ENCODE measurements at places on chromosomes 6 and 20.

- DNase-seq = peak; percentile 65
Measured at GRCh38 chr6:148760568-148761526, 14.0 kb downstream of the UST start.

GRCh38 chr20:46087161-46087560 lies 2.6 kb downstream of the NCOA5 start:
- DNase-seq = no peak

DNA sequence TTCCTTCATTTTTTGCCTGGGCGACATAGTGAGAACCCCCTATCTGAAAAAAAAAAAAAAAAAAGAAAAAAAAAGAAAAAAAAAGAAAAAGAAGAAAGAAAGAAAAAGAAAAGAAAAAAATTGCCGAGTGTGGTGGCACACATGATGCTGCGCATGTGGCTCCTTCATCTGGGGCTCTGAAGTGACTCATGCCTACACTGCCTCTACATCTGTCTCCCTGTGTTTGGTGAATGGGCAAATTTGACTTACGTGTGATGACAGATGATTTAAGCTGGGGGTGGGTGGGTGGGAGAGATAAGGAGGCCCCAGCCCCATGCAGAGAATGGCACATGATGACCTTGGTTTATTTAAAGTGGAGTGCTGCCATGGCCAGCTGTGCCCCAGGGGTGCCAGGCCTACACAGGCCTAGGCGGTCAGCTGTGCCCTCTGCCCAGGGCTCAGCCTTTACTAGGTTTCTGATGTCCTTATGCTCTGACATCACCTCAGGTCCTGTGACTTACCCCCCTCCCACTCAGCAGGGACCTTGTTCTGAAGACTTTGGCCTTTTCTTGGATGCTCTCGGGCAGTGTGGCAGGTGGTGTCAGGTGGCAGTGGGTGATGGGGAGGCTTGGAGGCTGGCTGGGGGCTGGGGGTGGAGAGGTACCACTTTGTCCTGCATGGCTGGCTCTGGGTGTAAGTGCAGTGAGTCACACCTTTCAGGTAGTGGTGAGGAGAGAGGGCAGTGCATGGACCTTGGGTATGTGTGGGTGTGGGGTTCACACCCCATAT lies 41.1 kb downstream of the VEGFA start:
- DNase-seq = no peak

- DNase-seq = no peak
Measured at GRCh38 chr6:90076511-90077415, 182.5 kb downstream of the GJA10 start.

DNA sequence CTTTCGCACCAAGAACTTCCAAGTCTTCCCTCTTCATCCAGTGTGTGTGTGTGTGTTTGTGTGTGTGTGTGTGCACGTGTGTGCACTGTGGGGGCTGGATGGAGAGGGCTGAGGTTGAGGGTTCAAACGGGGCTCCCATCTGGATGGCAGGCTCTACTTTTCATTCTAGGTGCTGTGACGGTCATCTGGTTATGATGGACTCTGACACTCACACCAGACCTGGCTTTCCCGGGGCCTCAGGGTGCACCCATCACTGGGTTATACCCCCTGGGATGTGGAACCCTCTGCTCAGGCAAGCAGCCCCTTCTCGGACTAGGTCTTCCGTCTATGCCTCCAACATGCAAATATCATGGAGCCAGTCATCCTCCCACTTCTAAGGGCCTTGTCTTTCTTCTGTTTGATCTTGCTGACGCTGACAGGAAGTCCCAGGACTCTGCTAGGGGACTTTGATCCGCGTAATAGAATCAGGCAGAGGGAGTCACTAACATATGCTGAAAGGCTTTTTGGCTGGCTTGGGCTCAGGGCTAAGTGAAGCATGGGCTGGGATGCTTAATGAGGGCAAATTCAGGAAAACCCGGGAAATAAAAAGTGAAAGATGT lies 313.6 kb downstream of the CDC5L start:
- no peak for DNase-seq

- DNase-seq = no peak
Measured at GRCh38 chr20:46118481-46119020, 437 bp downstream of the CD40 start.

- DNase-seq = no peak
Measured at GRCh38 chr6:69647726-69648125, 149.1 kb downstream of the LMBRD1 start.

DNA sequence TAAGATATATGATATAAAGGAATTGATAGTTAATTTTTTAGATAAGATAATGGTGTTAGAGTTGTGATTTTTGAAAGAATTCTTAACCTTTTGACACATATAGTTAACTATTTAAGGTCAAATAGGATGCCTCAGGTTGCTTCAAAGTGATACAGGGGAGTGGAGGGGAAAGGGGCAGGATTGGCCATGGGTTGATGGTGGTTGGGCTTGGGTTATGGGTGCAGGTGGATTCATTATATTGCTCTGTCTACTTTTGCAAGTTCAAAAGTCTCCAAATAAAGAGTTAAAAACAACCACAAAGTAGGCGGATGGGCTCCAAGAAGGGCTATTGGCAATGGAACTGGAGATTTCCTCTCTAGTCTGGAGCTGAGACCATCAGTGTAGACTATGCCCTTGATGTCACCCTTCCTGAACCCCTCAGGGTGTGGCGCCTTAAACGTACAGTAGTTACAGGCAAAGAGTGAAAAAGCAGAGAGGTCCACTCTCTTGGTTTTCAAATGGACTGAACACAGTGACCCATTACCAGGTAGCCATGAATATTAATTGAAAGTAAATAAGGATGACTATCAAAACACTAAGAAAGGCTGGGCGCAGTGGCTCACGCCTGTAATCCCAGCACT lies 81.2 kb downstream of the PTPN1 start:
- DNase-seq = no peak

GRCh38 chr20:23419995-23420901 lies 1.0 kb downstream of the NAPB start:
- DNase-seq = no peak

- DNase-seq = no peak
Measured at GRCh38 chr6:159865226-159865920, 25.4 kb upstream of the MAS1 start.

GRCh38 chr20:38209736-38210405 lies 44.8 kb upstream of the TGM2 start:
- no peak for DNase-seq

GRCh38 chr6:22042706-22043105 lies 254.1 kb downstream of the PRL start:
- DNase-seq = no peak

All from dorsolateral prefrontal cortex (tissue), 122 donors.